Stimulated activated CD8-positive, alpha-beta memory T cell treated with anti-CD3 and anti-CD28 coated beads, Interleukin-15, amount 100 ng/mL, for 48 hours (primary cell): ENCODE measurements at places on chromosomes 12 and 14.

DNA sequence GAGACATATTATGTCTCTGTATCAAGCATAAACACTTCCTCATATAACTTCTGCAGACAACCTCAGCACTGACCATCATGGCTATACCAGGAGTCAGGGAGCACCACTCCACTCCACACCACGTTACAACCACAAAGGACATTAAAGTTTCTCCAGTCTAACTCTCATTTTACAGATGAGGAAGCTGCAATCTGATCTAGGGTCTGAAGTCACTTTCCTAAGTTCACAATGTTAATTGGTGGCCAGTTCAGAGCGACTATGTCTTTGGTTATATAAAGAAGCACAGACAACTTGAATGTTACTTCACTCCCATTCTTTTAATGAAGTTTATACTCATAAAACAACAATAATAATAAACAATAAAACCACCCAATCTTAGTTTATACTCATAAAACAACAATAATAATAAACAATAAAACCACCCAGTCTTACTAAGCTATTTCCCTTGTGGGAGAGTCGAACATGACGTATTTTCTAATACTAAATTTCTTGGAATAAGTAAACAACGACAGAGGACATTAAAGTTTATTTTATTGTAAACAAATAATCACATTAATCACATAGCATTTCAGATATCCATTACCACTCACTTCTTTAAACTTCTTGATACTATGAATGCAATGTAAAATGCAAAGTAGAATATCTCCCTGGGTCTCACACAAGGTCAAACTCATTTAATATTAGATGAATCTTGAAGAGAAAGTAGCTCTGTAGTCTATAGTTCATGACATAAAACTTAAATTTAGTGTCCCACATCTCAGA lies 72.4 kb upstream of the SSTR1 start:
- DNase-seq, result no peak

DNA sequence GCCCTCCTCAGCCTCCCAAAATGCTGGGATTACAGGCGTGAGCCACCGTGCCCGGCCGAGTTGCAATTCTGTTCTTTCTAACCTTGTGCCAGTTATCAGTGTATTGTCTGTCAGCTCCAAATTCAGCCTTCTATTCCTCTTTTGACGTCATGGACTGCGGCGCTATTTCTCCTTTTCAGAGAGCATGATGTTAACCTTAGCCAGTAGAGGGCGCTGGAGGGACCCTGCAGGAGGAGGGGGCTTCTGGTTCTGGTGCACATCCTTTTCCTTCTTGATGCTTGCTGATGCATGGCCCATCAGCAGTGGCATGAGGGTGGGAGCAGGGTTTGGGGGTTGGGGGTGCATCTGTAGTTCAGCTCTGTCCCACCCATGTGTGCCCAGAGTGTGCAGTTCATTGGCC lies 179.3 kb upstream of the RMST start:
- no peak for DNase-seq

DNA sequence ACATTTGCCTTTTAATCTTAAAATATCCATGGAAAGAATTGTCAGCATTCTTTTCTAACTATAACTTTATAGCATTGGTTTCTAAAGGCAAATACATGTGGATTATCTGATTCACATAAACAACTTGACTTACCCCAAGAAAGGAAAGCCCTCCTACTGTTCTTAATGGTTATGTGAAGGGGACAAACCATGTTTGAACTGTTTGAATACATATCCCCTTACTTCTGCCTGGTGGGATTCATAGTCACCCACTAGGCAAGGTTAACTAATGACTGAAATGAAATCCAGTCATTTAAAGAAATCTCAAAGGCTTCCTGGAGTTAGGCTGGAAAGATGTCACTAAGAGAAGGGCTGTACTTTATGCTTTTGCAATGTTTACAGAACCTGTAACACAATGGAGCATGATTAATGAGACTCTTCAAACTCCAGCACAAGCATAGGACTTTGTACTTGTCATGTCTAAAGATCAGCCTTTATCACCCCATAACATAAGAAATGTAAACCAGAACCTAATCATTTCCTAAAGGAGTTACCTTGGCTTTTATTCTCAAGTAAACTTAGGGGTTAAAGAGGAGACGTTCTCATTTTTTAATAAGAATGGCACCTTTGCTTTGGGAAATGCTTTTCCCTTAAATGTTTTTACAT lies 10.2 kb upstream of the FLRT2 start:
- DNase-seq, result no peak

DNA sequence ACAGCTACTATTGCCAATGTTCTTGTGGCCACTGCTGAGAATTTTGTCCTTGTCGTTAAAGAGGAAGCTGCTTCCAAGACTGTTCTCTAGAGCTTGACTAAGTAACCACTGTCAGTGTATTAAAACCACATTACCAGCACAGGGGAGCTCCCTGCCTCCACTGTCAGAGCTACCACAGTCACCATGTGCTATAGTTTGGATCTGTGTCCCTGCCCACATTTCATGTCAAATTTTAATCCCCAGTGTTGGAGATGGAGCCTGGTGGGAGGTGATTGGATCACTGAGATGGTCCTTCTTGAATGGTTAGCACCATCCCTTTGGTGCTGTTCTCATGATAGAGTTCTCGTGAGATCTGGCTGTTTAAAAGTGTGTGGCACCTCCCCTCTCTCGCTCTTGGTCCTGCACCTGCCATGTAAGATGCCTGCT lies 23.2 kb upstream of the RAP1B start:
- peak; percentile 20 for DNase-seq

DNA sequence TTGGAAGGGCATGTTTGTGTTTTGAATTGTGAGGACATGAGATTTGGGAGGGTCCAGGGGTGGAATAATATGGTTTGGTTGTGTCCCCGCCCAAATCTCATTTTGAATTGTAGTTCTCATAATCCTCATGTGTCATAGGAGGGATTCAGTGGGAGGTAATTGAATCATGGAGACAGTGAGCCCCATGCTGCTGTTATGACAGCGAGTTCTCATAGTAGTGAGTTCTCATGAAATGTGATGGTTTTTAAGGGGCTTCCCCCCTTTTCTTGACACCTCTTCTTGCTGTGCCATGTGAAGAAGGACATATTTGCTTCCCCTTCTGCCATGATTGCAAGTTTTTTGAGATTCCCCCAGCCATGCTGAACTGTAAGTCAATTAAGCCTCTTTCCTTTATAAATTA lies 260.0 kb downstream of the DUSP6 start:
- no peak for DNase-seq

DNA sequence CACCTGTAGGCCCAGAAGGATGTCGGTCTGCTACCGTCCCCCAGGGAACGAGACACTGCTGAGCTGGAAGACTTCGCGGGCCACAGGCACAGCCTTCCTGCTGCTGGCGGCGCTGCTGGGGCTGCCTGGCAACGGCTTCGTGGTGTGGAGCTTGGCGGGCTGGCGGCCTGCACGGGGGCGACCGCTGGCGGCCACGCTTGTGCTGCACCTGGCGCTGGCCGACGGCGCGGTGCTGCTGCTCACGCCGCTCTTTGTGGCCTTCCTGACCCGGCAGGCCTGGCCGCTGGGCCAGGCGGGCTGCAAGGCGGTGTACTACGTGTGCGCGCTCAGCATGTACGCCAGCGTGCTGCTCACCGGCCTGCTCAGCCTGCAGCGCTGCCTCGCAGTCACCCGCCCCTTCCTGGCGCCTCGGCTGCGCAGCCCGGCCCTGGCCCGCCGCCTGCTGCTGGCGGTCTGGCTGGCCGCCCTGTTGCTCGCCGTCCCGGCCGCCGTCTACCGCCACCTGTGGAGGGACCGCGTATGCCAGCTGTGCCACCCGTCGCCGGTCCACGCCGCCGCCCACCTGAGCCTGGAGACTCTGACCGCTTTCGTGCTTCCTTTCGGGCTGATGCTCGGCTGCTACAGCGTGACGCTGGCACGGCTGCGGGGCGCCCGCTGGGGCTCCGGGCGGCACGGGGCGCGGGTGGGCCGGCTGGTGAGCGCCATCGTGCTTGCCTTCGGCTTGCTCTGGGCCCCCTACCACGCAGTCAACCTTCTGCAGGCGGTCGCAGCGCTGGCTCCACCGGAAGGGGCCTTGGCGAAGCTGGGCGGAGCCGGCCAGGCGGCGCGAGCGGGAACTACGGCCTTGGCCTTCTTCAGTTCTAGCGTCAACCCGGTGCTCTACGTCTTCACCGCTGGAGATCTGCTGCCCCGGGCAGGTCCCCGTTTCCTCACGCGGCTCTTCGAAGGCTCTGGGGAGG lies at the start of gene LTB4R:
Gene LTB4R (plus strand): TSS at position 857 of the 959 bp plus-strand sequence. CDS start 4,150 bp downstream, outside the sequence.
- no peak for DNase-seq

GRCh38 chr14:101824339-101824727 lies 62.8 kb downstream of the PPP2R5C start:
- no peak for DNase-seq

DNA sequence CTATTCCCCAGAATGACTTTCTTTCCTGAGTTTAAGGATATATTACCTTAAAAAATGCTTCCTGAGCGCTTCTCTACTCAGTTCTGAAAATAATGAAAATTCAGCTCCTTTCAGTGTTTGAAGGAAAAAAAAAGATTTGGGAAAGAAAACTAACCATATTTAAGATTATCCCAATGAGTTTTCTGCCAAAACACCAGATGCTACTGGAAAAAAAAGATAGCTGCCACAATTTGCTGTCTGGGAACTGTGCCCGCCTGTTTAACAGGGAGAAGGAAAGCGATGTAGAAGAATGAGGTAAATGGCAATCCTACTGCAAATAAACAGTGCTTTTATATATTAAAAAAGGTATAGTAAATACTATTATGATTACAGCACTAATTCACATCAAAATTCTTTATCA lies 367.6 kb upstream of the PRICKLE1 start:
- no peak for DNase-seq

DNA sequence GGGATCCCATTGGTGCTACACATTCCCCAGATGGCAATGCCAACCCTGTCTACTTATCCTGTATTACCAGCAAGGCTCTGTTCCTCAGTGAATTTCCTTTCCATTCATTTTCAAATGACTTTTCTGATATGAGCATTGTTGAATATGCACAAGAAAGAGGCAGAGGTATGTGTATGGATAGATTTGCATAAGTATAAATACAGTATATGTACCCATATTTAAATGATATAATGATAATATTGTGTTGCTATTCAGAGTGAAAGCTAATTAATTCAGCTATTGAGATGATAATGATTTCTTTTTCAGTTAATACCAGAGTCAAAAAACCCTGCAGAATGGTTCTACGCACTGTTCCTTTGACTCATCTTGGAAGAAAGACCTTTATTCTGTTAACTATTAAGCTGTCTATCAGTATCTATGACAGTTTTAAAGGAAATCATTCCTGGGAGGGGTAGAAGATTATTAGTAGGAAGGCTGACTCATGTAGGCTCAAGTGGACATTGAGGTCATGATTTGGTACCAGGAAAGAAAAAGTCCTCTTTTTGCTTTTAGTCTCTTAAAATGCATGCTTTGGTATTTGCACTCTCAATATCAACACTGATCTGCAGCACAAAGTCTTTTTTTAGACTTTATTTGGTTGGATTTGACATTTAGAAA lies 44.9 kb upstream of the GAS2L3 start:
- DNase-seq, result no peak
